ENCODE measurements at places on chromosomes 2 and 18. TPM values are rescaled to one million over a fixed set of nuclear protein-coding genes. Genes with fewer than 3 reads are reported as not detected.

Gene FOXI3
- total RNA-seq = not detected

Gene IL36G
- total RNA-seq = not detected

Gene LIMS3
- total RNA-seq = 13.5 TPM

Gene SERPINB11
- 3.5 TPM for total RNA-seq

Gene RGPD3
- total RNA-seq = 1.6 TPM

Gene INHBB
- total RNA-seq = 0.74 TPM

DNA sequence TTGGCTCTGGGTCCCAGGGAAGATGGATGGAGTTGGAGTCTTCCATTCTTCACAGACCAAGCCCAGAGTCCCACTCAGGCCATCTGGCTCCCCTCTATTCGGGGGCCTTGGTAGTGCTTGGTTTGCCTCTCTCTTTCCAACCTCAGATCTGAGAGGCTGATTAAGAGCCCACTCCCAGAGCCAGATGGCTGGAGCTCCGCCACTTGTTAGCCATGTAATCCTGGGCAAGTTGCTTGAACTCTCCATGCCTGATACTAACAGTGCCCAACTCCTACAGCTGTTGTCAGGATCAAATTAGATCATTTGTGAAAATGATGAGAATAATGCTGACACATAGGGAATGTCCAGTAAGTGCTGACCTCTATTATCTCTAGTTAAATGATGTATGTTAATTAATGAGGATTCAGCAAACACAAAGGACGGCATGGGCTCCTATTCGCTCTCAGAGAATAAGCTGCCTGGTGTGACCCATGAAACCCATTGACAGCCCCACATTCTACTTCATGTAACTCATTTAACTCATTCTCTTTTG lies 46.6 kb upstream of the SLC14A1 start:
- no peak for DNase-seq

- no peak for DNase-seq
These were observed 292.9 kb downstream of the STK39 start for GRCh38 chr2:167954495-167954894.

DNA sequence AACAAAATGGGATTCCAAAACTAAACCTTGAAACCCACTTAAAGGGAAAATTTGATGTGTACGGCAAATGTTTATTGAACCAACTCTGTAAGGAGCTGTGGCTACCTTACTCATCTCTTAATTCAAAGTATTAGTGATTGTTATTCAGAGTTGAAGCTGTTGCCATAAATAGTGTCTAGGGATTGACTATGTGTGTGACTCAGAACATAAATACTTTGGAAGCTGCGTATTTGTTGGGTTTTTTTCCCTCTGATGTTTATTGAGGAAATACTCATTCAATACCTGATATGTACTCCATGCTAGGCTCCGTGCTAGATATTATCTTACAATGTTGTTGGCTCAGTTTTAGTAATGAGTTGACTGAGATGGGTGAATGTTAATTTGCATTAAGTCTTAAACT lies 90.4 kb downstream of the PTRHD1 start:
- no peak for DNase-seq

- no peak for DNase-seq
These were observed 286.5 kb downstream of the ICOS start for GRCh38 chr2:204223046-204223445.

GRCh38 chr2:167186465-167186864 lies 298.2 kb downstream of the XIRP2 start:
- DNase-seq = no peak

GRCh38 chr2:126942427-126943203 lies 43.9 kb downstream of the TEX51 start:
- no peak for DNase-seq

DNA sequence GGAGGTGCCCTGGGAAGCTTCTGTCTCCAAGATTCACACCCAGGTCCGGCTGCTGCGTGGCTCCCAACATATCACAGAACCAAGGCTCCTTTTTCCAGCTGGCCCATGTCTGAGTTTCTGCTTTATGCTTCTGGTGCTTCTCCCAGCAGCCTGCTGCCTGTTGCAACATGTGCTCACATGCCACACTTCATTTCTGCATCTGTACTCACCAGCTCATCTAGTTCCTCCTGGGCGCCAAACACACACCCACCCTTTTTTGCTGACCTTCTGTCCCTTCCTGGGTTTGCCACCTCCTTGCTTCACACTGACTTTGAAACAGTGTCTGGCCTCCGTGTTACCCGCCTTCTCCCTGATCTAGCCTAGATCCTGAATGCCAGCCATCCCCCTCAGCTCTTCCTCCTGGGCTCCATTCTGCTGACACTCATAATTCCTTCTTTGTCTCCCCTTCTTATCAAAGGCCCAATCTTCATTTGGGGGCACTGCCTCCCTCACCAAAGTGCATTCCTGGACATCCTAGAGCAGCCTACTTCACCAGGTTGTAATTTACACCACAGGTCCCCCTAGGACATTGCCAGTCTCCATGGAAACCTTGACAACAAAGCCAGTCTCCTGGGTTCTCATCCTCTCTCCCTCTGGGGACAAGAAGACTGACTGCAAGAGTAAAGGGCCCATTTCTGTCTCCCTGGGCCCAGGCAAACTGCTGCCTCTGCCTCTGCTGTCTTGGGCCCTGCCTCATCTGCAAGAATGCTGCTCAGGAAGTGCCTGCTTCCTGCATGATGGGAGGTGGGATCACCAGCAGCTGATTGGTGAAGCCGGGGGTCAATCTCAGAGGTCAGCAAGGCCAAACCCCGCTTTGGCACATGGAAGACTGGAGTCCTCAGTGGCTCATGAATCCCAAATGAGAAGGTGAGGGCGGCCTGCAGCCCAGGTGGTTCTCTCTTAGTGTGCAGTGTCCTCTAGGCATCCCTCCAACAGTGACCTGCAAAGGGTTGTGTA lies 13.9 kb upstream of the PROM2 start:
- peak; percentile 32 for DNase-seq

Measured in urinary bladder (tissue), 4 donors.